ELF-1 (cell line): ENCODE measurements at places on chromosomes 13 and 19.

DNA sequence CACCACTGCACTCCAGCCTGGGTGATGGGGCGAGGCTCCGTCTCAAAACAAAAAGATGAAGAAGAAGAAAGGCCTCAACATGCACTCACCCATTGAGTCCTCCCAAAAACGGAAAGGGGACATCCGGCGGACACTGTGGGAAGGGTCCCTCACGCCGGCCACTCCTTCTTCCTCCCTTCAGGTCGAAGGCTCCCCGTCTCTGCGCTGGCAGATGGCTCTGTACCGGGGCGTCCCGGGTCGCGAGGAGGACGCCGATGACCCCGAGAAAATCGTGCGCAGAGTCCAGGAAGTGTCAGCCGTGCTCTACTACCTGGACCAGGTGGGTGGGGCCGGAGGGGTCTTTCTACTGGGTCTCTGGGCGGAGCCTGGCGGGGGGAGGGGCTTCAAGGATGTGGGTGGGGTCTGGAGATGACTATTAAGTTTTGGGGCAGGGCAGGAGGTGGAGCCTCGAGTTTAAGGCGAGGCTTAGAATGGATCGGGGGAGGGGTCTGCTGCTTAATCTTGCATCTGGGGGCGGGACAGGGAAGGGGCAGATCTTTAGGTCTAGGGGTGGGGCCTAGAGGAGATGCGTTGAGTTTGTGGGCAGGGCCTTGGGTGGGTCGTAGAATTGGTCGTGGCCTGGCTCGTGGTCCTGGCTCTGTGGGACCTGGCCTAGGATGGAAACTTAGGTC, 90.2 kb downstream of the MAP4K1 start:
- peak; percentile 79 for DNase-seq

GRCh38 chr19:17292301-17293074, 10.7 kb downstream of the ABHD8 start:
- peak; percentile 97 for DNase-seq

- no peak for DNase-seq
Measured at GRCh38 chr13:102670130-102670529, 24.7 kb downstream of the METTL21C start.

DNA sequence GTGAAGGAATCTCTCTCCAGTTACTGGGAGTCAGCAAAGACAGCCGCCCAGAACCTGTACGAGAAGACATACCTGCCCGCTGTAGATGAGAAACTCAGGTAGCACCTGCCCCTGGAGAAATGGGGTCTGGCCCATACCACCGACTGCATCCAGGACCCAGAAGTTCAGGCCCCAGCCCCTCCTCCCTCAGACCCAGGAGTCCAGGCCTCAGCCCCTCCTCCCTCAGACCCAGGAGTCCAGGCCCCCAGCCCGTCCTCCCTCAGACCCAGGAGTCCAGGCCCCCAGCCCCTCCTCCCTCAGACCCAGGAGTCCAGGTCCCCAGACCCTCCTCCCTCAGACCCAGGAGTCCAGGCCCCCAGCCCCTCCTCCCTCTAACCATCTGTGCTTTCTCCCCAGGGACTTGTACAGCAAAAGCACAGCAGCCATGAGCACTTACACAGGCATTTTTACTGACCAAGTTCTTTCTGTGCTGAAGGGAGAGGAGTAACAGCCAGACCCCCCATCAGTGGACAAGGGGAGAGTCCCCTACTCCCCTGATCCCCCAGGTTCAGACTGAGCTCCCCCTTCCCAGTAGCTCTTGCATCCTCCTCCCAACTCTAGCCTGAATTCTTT, 3.0 kb downstream of the APOC2 start:
- no peak for DNase-seq

DNA sequence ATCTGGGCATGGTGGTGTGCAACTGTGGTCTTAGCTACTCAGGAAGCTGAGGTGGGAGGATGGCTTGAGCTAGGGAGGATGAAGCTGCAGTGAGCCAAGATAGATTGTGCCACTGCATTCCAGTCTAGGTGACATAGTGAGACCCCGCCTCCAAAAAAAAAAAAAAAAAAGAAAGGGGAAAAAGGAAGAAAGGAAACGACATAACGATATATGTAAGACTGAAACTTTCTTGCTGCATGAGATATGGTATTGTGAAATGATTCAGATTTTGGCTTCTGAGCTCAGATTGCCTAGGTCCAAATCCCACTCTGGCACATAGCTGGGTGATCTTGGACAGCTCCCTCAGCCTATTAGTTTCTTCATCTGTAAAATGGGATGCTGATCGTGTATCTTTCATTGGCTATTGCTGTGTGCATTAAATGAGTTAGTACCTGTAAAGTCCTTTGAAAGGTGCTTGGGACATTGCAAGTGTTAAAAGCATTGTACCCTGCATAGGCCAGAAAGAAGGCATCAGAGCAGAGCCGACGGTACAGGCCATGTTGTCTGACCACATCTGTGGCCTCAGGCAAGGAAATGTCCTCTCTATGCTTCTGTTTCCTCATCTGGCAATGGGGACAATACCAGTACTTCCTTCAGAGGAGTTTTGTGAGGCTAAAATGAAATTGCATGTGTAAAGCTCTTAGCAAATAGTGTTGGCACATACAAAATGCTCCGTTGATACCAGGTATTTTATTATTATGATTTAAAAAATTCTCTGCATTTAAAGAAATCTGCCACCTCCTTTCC, 32.6 kb upstream of the SLC46A3 start:
- DNase-seq: peak; percentile 20

- DNase-seq: no peak
Measured at GRCh38 chr19:17590866-17591265, 35.4 kb downstream of the COLGALT1 start.

- no peak for DNase-seq
Measured at GRCh38 chr13:99277629-99278028, 19.4 kb upstream of the GPR18 start.

GRCh38 chr13:51848674-51849073, 3.7 kb upstream of the TMEM272 start:
- no peak for DNase-seq

DNA sequence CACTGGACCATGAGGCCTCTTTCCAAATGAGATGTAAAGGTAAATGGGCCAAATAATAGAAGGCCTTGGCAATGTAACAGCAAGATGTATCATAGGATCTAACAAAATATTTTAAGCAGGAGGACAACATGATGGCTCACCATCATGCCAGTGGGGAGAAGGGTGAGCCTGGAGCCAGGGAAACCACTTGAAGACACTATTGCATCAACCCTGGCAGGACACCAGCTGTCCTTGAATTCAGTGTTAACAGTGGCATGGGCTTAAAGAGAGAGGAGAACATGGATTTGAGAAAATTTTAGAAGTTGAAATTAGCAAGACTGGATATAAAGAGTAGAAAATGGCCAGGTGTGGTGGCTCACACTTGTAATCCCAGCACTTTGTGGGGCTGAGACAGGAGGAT, 6.7 kb upstream of the RCBTB2 start:
- no peak for DNase-seq

DNA sequence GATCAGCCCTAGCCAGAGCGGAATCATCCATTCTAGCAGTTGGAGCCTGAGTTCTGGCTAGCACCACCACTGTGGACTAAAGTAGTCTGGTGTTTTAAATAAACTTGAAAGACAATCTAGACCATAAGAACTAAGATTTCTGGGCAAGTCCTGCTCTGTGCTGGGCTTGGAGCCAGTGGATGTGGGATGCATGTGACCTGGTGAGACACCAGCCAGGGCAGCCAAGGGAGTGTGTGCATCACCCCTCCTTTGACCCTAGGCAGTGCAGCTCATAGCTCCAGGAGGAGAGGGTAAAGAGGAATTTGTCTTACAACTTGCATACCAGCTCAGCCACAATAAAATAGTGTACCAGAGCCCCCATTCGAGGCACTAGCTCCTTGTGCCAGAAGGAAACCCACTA, 21.0 kb downstream of the ITGBL1 start:
- DNase-seq: no peak

DNA sequence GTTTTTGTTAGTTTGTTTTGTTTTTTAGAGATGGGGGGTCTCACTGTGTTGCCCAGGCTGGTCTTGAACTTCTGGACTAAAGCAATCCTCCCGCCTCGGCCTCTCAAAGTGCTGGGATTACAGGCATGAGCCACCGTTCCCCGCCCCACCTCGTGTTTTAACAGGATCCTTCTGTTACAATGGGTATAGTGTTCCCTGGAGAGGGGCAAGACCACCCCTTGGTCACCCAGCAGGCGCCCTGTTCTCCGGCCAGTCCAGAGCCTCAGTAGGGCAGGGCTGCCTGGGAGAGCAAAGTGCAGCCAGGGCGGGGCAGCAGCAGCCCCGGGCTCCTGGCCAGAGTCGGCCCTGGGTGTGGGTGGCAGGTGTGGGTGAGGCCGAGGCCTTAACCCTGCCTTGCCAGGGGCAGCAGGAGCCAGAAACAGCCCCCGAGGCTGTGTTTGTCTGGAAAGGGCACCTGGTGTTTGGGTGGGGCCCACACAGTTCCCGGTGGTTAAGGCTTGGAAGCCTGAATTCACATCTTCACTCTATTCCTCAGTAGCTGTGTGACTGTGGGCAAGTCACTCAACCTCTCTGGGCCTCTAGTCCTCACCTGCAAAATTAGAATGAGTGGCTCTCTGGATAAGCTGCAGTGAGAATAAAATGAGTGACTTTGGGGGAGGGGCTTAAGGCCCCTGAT, 7.2 kb downstream of the VASP start:
- DNase-seq: no peak

DNA sequence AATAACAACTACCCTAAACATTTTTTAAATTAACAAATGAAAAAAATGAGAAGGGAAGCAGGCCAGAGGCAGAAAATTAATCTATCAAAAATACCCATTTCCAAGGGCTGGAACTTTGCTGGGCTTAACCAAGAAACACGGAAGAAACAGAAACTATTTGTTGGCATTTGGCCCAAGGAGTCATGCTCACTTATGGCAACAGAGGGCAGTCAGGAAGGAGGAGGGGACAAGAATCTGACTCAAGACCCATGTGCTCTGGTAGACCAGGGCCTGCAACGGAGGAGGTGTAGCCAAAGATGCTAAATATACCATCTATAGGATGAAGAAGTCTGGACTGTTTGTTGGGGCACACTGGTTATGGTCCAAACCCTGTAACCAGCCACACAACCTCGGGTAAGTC, 496.7 kb downstream of the COG6 start:
- DNase-seq: no peak

GRCh38 chr19:8500158-8500557, 2.3 kb downstream of the PRAM1 start:
- DNase-seq: peak; percentile 56

- peak; percentile 28 for DNase-seq
Measured at GRCh38 chr19:34662919-34663318, 14.0 kb downstream of the SCGB2B2 start.

- DNase-seq: no peak
Measured at GRCh38 chr13:79289571-79289970, 116.5 kb downstream of the RBM26 start.

DNA sequence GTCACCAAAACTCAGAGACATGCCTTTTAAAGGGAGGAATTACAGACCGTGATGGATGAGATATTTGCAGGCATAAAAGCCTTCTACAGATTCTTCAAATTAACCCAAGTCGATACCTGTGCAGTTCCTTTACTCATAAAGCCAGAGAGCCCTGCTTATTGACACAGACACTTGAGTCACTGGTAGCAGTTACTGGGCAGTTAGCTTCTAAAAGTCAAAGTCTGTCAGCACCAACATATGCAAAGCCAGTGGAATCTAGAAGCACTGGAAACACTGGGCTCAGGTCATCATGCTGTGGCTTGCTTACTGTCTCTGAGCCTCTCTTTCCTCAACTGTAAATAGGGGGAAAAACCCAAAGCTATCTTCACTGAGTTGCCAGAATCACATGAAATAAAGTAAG, 25.7 kb upstream of the LRCH1 start:
- DNase-seq: no peak

GRCh38 chr13:110593430-110594130, 21.8 kb upstream of the NAXD start:
- no peak for DNase-seq

DNA sequence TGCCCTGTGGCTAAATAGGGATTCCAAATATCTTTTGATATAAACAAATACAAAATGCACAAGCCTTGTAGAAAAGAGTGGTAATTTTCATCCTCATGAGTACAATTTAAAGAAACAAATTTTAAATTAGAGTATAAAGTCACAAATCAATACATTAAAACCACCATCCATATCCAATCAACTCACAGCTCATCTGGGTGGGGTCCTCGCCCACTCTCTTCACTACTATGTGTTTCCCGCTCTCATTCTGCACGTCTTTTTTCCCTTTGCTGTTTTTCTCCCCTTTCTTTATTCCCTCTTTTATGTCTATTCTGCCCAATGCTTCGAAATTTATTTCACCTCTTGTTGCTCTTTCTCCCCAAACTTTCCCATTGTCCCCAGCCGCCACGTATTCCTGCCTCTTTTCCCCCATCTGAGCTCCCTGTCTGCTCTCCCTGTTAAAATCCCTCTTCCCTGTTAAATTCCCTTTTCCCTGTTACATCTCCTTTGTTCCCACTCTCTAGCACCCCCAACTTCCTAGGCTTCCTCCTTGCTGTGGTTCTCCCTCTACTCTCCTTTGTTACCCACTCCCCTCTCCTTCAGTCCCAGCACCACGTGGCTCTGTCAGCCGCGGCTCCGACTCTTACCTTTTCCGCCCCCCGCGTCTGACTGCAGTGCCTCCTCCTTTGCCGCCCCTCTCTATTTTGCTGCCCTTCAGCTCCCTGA, 1.3 kb downstream of the ZNF616 start:
- DNase-seq: peak; percentile 78

DNA sequence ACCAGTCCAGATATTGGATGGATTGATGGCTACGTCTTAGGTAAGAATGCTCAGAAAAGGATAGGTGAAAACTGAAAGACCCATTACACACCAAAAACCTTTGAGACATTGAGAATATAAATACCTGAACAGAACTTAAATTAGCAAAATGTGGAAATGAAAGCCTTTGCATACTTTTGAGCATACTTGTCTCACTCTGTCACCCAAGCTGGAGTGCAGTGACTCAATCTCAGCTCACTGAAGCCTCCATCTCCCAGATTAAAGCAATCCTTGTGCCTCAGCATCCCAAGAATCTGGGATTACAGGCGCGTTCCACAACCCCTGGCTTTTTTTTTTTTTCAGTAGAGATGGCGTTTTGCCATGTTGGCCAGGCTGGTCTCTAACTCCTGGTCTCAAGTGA, 695.3 kb downstream of the DACH1 start:
- no peak for DNase-seq

- no peak for DNase-seq
Measured at GRCh38 chr13:24407844-24408243, 98.5 kb downstream of the C1QTNF9 start.

DNA sequence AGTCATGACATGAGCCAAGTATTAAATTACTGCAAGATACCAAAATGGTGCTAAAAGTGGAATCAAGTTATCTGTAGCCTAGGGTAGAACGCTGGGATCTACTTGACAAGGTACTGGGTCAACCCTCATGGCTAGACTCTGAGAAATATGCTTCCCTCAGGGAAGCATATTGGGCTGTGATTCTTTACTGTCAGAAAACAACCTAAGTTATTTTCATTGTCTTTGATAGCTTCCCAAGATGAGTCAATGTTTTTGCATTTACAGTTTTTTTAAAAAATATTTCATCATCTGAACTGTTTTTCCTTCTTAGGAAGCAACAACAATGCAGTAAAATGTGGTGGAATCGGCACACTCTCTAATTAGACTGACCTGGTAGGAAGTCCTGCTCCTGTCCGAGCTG, 218.0 kb downstream of the RGCC start:
- DNase-seq: no peak

- peak; percentile 23 for DNase-seq
Measured at GRCh38 chr19:54100561-54100960, at the start of gene OSCAR. Gene OSCAR (minus strand): TSS chr19:54100803. CDS start chr19:54100792, 11 bp downstream.
